ENCODE measurements at places on chromosomes 1 and 21.

GRCh38 chr1:35379317-35380000 lies 111.0 kb downstream of the ZMYM4 start:
- DNase-seq: no peak

- DNase-seq: no peak
Measured at GRCh38 chr1:31753707-31754349, 10.3 kb downstream of the ADGRB2 start.

DNA sequence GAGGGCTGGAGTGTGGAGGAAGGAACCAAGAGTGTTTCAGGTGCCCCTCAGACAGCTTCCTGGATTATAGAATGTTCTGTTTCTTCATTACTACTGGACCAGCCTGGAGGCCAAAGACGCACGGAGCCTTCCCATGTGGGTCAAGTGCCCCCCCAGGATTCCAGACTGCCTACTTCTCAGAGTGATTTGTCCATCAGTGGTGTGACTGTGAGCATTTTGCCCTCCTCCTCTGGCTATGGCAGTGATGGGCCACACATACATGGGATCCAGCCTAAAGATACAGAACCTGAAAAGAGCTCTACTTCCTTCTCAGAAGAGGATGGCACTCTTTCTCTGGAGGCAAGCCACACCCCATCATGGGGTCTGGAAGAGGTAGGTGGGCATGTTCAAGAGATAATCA lies 64.9 kb downstream of the MACF1 start:
- no peak for DNase-seq

- DNase-seq: no peak
Measured at GRCh38 chr1:1540090-1540817, at the start of gene TMEM240. TMEM240 (minus strand) TSS chr1:1540624; CDS start chr1:1540346, 278 bp downstream.

DNA sequence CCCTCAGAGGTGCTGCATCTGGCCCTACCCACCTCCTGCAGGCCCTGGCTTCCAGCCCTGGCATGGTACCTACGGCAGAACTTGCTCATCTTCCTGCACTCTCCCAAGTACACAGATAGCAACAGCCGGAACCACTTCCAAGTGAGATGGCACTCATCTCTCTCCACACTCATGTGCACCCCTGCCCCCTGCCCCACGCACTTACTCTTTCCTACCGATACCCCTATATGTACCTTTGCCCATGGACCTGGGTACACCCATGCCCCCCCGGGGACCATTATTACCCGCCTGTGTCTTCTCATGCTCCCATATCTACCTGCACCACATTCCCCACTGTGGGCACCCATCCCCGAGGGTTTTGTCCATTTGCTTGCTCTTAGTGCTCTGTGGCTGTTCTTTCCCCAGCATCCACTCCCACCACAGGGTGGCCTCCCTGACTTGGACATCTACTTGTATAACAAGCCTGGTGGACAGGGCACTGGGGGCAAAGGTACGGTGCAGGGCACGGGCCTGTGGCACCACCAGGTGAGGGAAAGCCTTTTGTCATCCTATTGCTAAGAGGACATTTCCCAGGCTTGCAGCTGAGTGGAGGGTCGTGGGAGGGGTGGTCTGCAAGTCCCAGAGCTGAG lies 14.7 kb downstream of the HYI start:
- no peak for DNase-seq

- no peak for DNase-seq
Measured at GRCh38 chr1:225765982-225766674, 11.5 kb upstream of the SRP9 start.

GRCh38 chr1:18373882-18374493 lies 106.7 kb upstream of the KLHDC7A start:
- no peak for DNase-seq

GRCh38 chr1:5386371-5386770 lies 605.9 kb downstream of the NPHP4 start:
- DNase-seq: no peak

DNA sequence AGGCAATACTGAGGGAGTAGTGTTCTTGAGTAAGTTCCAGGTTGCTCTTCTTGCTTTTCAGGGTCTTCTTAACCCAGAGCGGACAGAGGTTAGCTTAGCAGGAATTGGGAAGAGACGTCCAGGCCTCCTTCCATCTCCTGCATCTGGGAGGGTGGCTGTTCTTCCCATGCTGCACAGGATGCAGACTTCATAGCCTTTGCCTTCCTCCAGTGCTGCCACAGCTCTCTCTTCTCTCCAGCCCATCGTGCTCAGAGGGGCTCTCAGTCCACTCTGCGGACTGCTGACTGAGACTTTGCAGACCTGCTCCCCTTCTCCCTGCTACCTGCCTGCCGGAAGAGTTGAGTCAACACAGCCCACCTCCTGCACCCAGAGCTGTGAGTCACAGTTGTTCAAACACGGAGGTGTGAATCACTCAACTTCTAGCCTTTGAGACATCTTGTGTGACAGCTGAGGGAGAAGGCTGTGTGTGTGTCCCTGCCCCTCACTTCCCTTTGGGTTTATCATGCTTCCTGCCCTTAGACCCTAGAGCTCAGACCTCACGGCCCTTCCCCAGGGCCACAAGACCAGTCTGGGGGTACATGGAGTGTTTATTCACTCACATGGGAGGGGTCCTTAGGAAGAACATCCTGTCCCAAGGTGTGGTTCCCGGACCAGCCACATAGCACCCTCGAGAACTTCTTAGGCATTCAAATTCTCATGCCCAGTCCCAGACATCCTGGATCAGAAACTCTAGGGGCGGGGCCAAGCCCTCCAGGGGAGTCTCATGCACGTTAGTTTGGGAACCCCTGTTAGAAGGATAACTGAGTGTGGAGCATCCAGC lies 158.3 kb upstream of the CACNA1E start:
- no peak for DNase-seq

- no peak for DNase-seq
Measured at GRCh38 chr21:34788879-34789278, 120.1 kb downstream of the CLIC6 start.

DNA sequence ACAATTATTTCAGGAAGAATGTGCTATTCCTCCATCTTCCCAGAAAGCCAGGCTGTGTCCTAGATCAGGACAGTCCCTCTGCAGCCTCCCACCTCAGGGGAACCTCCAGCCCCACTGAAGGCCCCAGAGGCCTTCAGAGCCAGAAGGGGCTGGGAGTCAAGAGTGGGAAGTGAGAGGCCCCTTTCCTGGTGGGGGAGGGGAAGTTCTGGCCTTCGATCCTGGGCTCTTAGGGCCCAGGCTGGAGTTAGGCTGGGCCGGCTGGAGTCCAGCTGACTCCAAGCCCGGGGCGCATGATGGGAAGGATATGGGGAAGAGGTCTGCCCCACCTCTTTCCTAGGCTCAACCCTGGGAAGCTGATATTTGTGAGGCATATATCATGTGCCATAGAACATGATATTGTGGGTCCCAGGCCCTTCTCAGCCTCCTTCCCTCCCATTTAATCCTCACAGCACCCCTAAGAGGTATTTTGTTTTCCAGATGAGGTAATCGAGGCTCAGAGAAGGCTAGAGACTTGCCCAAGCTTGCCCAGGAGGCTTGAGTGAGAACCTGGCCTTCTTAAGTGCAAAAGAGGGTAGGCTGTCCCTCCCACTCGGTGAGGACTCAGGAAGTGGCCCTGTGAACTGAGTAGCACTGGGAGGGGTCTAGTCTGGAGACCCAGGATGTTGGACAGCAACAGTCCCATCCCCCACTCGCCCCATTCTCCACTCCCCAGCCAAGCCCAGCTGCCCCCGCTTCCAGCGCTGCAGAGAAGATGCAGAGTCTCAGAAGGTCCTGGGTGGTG lies 18.6 kb upstream of the HSPG2 start:
- DNase-seq: no peak

DNA sequence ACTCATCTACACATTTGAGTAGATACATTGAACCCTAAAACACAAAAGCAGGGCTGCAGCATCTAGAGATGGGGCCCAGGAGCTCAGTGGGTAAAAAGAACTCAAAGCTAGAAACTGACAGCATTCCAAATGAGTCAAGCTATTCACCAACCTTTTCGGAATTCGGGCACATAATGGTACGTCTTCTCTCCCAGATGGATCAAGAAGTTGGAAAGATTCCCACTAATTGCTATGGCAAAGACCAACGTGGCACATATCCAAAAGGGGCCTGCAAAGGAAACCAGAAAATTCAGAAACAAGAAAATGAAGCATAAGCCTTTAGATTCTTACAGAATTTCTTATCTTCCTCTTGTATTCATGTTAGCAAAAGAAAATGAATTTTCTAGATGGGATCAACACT lies 18.4 kb downstream of the YIPF1 start:
- no peak for DNase-seq

GRCh38 chr21:38352536-38353219 lies 95.9 kb downstream of the KCNJ15 start:
- no peak for DNase-seq

GRCh38 chr1:38101037-38101785 lies 54.6 kb upstream of the POU3F1 start:
- no peak for DNase-seq

DNA sequence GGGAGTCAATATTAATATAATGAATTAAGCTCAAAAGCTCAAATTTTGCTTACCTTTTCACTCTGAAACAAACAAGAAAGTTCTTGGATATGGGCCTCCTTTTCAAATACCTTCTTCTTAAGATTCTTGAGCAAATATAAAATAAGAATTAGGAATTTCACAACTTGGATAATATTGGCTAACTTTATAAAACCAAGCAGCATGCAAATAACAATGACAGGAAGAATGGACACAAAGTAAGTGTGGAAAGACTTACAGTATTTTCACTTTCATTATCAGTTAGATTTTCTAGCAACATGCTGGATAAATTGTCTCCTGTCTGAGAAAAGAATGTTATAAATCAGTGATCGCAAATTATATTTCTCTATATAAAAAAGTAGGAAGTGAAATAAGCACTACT lies 13.2 kb downstream of the ODF2L start:
- no peak for DNase-seq

DNA sequence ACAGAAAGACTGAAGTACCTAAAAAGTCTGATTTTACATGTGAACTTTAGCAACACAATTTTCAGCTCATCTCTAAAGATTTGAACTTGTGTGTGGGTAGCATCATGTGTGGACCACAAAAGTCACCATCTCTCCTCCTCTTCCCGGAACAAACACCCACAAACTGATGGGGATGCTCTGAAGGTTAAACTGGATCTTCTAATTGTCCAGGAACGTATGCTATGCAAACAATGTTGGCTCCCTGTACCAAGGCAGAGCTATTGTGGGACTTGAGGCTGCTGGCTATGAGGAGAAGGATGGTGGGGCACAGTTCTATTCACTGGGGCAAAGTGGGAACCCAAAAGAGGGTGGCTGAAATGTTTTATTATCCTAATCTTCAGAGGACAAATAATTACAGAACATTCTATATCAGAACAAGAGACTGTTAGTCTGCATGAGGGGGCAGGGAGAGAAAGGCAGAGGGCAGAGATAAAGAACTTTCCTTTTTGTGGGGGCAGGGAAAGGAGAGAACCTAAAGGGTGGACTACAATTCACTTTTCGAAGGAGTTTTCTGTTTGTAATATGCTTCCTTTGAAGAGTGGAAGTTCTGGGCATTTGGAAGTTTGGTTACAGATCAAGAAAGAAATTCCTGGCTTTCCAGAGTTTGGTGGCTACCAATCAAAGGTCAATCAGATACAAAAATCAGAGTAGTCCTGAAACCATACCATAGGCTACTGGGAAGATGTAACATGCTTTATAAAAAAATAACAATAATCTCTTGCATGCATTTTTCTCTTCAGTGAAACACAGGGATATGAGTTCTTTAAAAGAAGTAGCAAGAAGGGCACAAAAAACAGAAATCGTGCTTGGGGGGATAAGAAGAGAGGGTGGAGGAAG lies 62.9 kb downstream of the GADD45A start:
- no peak for DNase-seq

DNA sequence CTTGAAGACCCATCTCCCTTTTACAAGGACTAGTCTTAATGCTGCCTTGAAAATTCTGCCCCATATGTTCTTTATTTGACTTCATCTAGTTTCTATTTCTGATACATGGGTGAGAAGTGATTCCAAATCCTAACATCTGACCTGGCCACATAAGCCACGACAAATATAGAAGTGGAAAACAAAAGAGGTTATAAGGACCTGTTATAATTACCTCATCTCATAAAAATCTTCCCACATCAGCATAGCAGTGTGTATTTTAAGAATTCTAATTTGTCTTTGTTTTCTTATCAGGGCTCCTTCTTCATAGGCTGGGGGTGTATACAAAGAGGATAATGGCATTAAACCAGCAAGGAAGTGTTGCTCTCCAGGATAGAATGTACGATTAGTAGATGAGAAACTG lies 1007.4 kb downstream of the TTLL7 start:
- DNase-seq: no peak

GRCh38 chr1:39965044-39965443 lies 10.1 kb downstream of the MFSD2A start:
- no peak for DNase-seq

- DNase-seq: no peak
Measured at GRCh38 chr1:236172041-236172579, 29.8 kb downstream of the GPR137B start.

- no peak for DNase-seq
Measured at GRCh38 chr21:44473915-44474555, 18.7 kb downstream of the LRRC3 start.

GRCh38 chr1:22030057-22030456 lies 22.5 kb upstream of the CDC42 start:
- no peak for DNase-seq

- DNase-seq: no peak
Measured at GRCh38 chr1:206430031-206430983, 40.0 kb upstream of the IKBKE start.

GRCh38 chr1:55230659-55231058 lies 15.5 kb upstream of the USP24 start:
- no peak for DNase-seq

- DNase-seq: peak; percentile 56
Measured at GRCh38 chr1:17438318-17439249, 893 bp downstream of the RCC2 start.

DNA sequence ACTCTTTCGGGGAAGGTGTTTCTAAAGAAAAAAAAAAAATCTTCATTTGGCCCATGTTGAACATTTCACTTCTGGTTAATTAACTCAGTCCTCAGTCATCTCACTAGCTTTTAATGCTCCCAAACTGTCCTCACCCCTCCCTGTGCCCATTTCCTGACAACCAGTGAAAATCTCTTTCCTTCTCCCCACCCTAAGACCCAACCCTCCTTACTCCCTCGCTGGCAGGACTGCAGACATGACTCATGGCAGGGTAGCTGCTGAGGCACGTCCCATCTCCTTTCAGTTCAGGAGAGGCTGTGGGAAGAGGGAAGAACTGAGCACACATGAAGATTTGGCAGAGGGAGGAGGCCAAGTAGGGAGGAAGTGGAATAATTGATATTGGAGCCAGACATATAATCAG lies 12.6 kb downstream of the PKP1 start:
- DNase-seq: no peak

GRCh38 chr1:92934395-92935378 lies 26.6 kb downstream of the DIPK1A start:
- DNase-seq: no peak

DNA sequence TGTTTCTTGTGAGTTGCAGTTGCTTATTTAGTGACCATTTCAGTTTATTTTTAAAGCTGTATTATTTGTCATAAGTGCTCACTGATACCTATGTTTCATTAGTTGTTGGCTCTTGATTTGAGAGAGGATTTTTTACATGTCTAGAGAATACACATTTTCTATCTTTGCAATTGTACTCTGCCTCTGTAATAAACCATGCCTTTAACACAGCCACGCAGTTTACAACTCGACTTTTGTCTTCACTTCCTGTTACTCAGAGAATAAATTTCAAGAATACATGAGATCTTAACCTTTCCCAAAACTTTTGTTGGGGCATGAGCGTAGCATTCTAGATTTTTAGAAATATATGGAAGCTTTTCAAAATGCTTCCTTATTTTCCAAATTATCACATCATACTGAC lies 14.9 kb upstream of the ZNF678 start:
- DNase-seq: no peak

- DNase-seq: no peak
Measured at GRCh38 chr1:159204161-159205141, at the start of gene ACKR1. ACKR1 (plus strand) TSS chr1:159204875; CDS start chr1:159204960, 85 bp downstream.

All from central memory CD8-positive, alpha-beta T cell (primary cell).